ENCODE measurements at places on chromosomes 12 and 14. TPM values are rescaled to one million over a fixed set of nuclear protein-coding genes. Genes with fewer than 3 reads are reported as not detected.
A peak's percentile ranks its signal among the peaks of the same experiment; 100 is the strongest.

Gene OR6C2
- not detected for total RNA-seq

Gene KRT77
- not detected for total RNA-seq

DNA sequence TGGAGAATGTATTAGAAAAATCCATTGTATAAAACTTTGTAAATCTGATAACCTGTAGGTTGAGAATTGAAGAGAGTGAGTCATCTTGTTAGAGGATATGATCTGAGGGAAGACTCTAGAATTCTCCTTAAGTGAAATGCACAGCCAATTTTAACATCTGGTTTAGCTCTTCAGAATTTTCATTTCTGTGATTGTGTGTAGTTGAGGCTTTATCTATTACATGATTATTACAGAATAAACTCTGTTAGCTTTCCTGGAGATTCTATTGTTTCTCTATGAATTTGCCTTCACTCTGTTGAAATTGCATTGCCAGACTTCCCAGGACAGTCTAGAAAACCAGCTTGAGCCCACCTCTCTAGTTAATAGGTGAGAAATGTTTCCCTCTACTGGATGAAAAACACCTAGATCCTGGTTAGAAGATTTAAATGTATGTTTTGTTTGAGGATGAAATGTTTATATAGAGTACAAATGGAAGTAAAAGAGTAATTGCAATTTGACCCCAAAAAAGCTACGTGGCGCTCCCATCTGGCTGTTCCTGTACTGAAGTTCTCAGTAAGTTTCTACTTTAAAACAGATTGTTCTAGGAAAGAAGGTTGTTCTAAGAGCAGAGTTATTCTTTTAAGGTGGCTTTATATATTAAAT is 2.9 kb downstream of the NUDT4 start:
- DNase-seq: peak; percentile 46

DNA sequence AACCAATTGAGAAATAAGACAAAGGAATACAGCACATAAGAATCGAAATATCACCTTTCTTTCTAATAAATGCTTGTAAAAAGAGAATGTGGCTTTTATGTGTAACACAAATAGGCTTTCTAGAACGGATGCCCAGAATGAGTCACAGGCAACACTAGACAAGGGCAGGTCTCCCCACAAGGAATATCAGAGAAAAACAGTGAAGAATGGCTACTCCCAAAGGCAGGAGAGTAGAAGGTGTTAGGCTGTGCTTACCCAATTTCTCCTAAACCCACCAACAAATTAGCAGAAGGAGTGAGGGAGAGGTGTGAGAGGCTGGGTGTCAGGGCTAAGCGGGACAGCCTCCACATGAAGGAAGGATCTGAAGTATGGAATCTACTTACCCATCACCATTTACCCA is 55.2 kb downstream of the GALNT4 start:
- no peak for DNase-seq
